Breast epithelium (tissue), 4 donors: ENCODE measurements at places on chromosomes 6 and 20.
A peak's percentile ranks its signal among the peaks of the same experiment; 100 is the strongest.

- peaks cover 17% of the 10 kb centered on the region for H3K27me3 ChIP-seq
- H3K4me3 ChIP-seq: no peak overlapping the region
- DNase-seq: no peak
- H3K4me1 ChIP-seq: no peaks in the 10 kb centered on the region
- no peaks in the 10 kb centered on the region for H3K36me3 ChIP-seq
Measured at GRCh38 chr6:30386166-30386565, 41.2 kb downstream of the RPP21 start.

DNA sequence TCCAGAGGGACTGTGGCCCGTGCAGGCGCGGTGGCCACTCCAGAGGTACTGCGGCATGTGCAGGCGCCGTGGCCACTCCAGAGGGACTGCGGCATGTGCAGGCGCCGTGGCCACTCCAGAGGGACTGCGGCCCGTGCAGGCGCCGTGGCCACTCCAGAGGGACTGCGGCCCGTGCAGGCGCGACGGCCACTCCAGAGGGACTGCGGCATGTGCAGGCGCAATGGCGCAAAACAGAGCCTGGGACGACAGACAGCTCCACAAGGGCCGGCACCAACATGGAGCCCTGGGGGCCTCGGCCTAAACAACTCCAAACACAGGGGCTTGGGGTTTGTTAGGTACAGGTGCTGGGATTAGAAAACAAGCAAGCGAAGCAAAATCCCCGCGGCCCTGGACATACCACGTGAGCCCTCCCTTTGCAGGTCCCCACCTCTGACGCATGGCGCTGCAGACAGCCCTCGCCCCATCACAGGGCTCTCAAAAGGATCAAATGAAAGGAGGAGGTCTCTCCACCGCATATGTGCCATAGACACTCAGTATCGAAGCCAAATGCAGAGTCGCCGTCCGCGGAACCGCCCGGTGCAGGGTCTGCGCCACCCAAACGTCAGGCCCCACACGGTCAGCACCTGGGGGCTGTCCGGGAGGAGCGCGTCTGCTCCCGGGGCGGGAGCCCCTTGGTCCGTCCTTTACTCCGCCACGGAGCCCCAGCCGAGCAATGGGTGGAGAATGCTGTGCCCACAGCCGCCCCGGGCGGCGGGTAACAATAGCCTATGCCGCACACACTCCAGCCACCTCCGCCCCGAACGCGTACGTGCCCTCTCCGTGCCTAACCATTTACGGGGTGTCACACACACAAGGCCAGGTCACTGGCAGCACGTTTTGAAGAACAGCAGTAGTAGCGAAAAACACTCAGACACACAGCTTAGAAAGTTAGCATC, 85.7 kb downstream of the TAF4 start:
- H3K4me3 ChIP-seq: no peak overlapping the region
- H3K27ac ChIP-seq: no peak overlapping the region
- no peaks in the 10 kb centered on the region for H3K27me3 ChIP-seq
- DNase-seq: no peak
- H3K36me3 ChIP-seq: no peaks in the 10 kb centered on the region

DNA sequence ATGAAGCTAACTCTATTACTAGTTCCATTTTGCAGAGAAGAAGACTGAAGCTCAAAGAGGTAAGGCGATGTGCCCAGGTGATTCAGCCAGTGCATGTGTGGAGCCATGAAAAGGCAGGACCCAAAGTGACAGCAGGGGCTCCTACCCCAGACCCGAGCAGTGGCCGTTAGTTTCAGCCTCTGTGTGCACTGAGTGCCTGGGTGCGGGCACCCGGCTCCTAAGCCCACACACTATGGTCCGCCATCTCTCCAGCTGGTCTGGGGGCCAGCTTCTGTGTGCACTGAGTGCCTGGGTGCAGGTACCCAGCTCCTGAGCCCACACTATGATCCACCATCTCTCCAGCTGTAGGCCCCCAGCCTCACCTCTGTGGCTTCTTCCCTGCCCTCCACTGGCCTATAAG, 123.5 kb upstream of the CST7 start:
- H3K36me3 ChIP-seq: no peaks in the 10 kb centered on the region
- no peak overlapping the region for H3K27ac ChIP-seq
- H3K4me1 ChIP-seq: no peaks in the 10 kb centered on the region

- H3K27ac ChIP-seq: no peak overlapping the region
- H3K36me3 ChIP-seq: no peaks in the 10 kb centered on the region
- H3K4me3 ChIP-seq: no peak overlapping the region
- H3K4me1 ChIP-seq: no peaks in the 10 kb centered on the region
Measured at GRCh38 chr6:35007016-35007415, 118.0 kb downstream of the ANKS1A start.

- H3K36me3 ChIP-seq: no peaks in the 10 kb centered on the region
- H3K27me3 ChIP-seq: no peaks in the 10 kb centered on the region
- no peak overlapping the region for H3K4me3 ChIP-seq
- no peaks in the 10 kb centered on the region for H3K4me1 ChIP-seq
Measured at GRCh38 chr6:70041411-70041810, 175.1 kb downstream of the COL19A1 start.

GRCh38 chr20:25057234-25058050, 497 bp downstream of the ACSS1 start:
- no peaks in the 10 kb centered on the region for H3K36me3 ChIP-seq
- peak; percentile 59 for DNase-seq
- peak overlapping the region; percentile 78 for H3K4me3 ChIP-seq
- H3K27me3 ChIP-seq: no peaks in the 10 kb centered on the region
- H3K27ac ChIP-seq: peak overlapping the region; percentile 90

GRCh38 chr6:113969888-113970804, 802 bp downstream of the HDAC2 start:
- H3K27me3 ChIP-seq: no peaks in the 10 kb centered on the region
- DNase-seq: no peak
- no peaks in the 10 kb centered on the region for H3K4me1 ChIP-seq
- H3K4me3 ChIP-seq: peak overlapping the region; percentile 82
- H3K36me3 ChIP-seq: no peaks in the 10 kb centered on the region

DNA sequence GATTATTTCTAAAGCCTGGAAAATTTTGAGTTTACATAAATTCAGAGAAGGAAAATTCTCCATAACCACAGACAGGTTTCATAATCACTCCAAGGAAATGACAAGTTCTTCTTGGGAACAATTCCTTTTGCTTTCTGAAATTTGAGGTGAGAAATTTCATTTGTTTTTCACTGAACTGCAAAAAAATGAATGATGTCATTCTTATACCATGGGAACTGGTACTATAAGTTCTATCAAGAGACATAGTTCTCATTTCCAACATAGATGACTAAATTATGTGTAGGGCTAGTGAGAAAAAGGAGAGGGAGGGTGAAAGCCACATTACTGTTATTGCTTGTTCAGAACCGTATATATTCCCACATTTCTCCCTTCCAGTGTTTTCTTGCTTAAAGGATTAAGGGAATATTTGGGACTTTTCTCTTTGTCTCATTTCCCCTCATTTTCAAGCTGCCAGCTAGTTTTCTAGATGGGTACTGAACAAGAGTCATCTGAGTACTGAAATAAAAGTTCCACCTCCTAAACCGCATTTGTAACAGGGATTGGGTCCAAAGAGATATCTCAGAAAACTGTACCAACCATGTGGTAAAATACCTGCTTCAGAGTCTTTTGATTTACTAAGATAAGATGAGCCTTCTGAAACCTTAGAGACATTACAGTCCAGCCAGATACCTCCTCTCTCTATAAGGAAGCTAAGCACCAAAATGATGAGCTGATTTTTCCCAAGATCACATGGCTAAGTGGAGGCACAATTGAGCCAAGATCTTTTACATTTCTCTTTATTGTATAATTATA, 144.3 kb upstream of the PRDM1 start:
- no peaks in the 10 kb centered on the region for H3K36me3 ChIP-seq
- H3K27ac ChIP-seq: no peak overlapping the region
- H3K4me3 ChIP-seq: no peak overlapping the region
- H3K27me3 ChIP-seq: no peaks in the 10 kb centered on the region
- DNase-seq: no peak

GRCh38 chr20:58374027-58374850, 14.8 kb upstream of the VAPB start:
- no peak overlapping the region for H3K27ac ChIP-seq
- H3K36me3 ChIP-seq: no peaks in the 10 kb centered on the region
- no peak overlapping the region for H3K4me3 ChIP-seq
- no peaks in the 10 kb centered on the region for H3K27me3 ChIP-seq

GRCh38 chr6:26252077-26252472, 112.9 kb upstream of the BTN3A2 start:
- peaks cover 4% of the 10 kb centered on the region for H3K27me3 ChIP-seq
- DNase-seq: no peak
- H3K36me3 ChIP-seq: no peaks in the 10 kb centered on the region
- no peaks in the 10 kb centered on the region for H3K4me1 ChIP-seq

- H3K27ac ChIP-seq: peak overlapping the region; percentile 32
- H3K36me3 ChIP-seq: no peaks in the 10 kb centered on the region
- no peaks in the 10 kb centered on the region for H3K4me1 ChIP-seq
- H3K4me3 ChIP-seq: no peak overlapping the region
- no peaks in the 10 kb centered on the region for H3K27me3 ChIP-seq
Measured at GRCh38 chr6:7787137-7787608, 61.3 kb downstream of the BMP6 start.

GRCh38 chr20:49415005-49415667, 67.3 kb downstream of the KCNB1 start:
- no peak overlapping the region for H3K27ac ChIP-seq
- no peak for DNase-seq
- H3K27me3 ChIP-seq: no peaks in the 10 kb centered on the region

DNA sequence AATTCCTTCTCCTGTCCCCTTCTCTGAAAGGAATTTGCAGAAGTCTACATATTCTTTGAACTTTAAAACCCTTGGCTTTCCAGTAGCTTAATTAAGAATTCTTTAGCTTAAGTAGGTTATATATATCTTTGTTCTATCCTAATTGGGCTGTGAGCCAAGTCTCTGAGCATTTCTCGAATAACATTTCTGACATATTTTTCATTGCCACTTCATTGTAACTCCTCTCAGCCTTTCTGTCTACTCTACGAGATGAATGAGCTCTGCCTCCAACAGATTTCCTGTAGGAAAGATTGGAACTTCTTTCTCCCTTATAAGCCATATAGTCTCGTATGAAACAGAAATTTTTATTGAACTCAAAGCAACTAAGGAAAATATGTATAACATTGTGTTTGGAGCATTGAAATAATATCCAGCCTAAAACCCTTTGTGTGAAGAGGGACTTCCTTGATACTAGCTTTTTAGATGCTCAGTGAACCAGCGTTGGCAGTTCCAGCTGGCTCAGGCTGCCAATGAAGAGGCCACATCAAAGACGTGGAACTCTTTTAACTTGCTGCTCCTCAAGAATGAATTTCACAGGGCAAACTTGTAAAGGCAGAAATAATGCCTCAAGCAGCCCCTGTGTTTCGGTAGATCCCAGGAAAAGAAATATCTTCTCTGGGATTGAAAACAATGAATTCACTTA, 87.7 kb upstream of the NOX3 start:
- no peaks in the 10 kb centered on the region for H3K36me3 ChIP-seq
- no peaks in the 10 kb centered on the region for H3K27me3 ChIP-seq
- H3K27ac ChIP-seq: no peak overlapping the region
- no peak for DNase-seq
- no peak overlapping the region for H3K4me3 ChIP-seq
- H3K4me1 ChIP-seq: no peaks in the 10 kb centered on the region

- H3K4me3 ChIP-seq: no peak overlapping the region
- H3K4me1 ChIP-seq: no peaks in the 10 kb centered on the region
- no peak overlapping the region for H3K27ac ChIP-seq
- no peak for DNase-seq
- H3K27me3 ChIP-seq: no peaks in the 10 kb centered on the region
- H3K36me3 ChIP-seq: no peaks in the 10 kb centered on the region
Measured at GRCh38 chr20:47551841-47552240, 50.2 kb downstream of the NCOA3 start.

- no peak overlapping the region for H3K4me3 ChIP-seq
- no peaks in the 10 kb centered on the region for H3K27me3 ChIP-seq
- H3K4me1 ChIP-seq: no peaks in the 10 kb centered on the region
- no peaks in the 10 kb centered on the region for H3K36me3 ChIP-seq
- no peak for DNase-seq
Measured at GRCh38 chr6:137305691-137306090, 86.5 kb upstream of the IFNGR1 start.

DNA sequence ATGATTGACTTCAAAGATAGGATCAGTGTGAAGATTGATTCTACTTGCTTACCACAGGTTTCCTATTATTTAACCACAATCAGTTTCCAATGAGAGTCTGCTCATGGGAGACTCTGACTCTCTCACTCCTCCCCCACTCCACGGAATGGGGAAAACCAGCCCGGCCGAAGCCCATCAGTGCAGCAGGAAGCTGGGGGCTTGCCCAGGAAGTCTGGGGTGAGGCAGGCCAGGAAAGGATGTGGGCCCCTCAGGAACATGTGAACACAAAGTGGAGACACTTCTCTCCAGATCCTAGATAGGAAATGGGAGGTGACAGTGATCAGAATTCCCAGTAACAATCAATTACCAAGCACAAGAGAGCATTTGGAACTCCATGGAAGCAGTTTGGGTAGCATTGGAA, 144.2 kb downstream of the TTLL2 start:
- no peak overlapping the region for H3K27ac ChIP-seq
- no peak overlapping the region for H3K4me3 ChIP-seq
- no peaks in the 10 kb centered on the region for H3K36me3 ChIP-seq
- no peaks in the 10 kb centered on the region for H3K27me3 ChIP-seq
- no peak for DNase-seq

GRCh38 chr6:15735567-15736265, 72.9 kb upstream of the DTNBP1 start:
- DNase-seq: no peak
- no peak overlapping the region for H3K27ac ChIP-seq
- no peaks in the 10 kb centered on the region for H3K4me1 ChIP-seq
- no peaks in the 10 kb centered on the region for H3K27me3 ChIP-seq
- no peaks in the 10 kb centered on the region for H3K36me3 ChIP-seq
- no peak overlapping the region for H3K4me3 ChIP-seq

GRCh38 chr6:39561536-39562266, 163.5 kb downstream of the KIF6 start:
- no peaks in the 10 kb centered on the region for H3K4me1 ChIP-seq
- DNase-seq: no peak
- H3K36me3 ChIP-seq: no peaks in the 10 kb centered on the region
- no peaks in the 10 kb centered on the region for H3K27me3 ChIP-seq
- peak overlapping the region; percentile 9 for H3K27ac ChIP-seq

- H3K27ac ChIP-seq: no peak overlapping the region
- no peak for DNase-seq
- H3K4me3 ChIP-seq: no peak overlapping the region
- no peaks in the 10 kb centered on the region for H3K4me1 ChIP-seq
Measured at GRCh38 chr6:83124553-83124952, 57.1 kb downstream of the DOP1A start.
